ENCODE measurements at places on chromosomes 13 and 19. TPM values are rescaled to one million over a fixed set of nuclear protein-coding genes. Genes with fewer than 3 reads are reported as not detected.

The IZUMO2 gene
- not detected for polyA plus RNA-seq

GRCh38 chr13:113145911-113146598, 12.4 kb upstream of the PROZ start:
- no peak for DNase-seq

GRCh38 chr19:1045247-1045603, 5.3 kb downstream of the ABCA7 start:
- DNase-seq: no peak

The OR10H1 gene
- polyA plus RNA-seq: not detected

The LRRC4B gene
- polyA plus RNA-seq: not detected

The GIPC3 gene
- 1.1 TPM for polyA plus RNA-seq

DNA sequence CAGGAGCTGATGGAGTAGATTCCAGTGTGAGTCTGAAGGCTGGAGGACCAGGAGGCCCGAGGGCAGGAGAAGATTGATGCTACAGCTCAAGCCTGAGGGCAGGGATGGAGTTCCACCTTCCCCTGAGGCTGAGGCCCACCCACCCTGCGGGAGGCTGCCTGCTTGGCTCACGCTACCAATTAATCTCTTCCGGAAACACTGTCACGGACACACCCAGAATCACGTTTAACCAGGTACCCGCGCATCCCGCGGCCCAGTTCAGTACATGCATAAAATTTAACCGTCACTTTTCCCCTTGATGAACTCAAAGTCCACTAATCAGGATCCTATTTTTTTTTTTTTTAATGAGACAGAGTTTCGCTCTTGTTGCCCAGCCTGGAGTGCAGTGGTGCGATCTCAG, 5.2 kb upstream of the ZNF628 start:
- DNase-seq: no peak

- DNase-seq: no peak
Measured at GRCh38 chr13:70732611-70733010, 624.4 kb upstream of the KLHL1 start.

The PSG4 gene
- not detected for polyA plus RNA-seq

The RINL gene
- 64.7 TPM for polyA plus RNA-seq

DNA sequence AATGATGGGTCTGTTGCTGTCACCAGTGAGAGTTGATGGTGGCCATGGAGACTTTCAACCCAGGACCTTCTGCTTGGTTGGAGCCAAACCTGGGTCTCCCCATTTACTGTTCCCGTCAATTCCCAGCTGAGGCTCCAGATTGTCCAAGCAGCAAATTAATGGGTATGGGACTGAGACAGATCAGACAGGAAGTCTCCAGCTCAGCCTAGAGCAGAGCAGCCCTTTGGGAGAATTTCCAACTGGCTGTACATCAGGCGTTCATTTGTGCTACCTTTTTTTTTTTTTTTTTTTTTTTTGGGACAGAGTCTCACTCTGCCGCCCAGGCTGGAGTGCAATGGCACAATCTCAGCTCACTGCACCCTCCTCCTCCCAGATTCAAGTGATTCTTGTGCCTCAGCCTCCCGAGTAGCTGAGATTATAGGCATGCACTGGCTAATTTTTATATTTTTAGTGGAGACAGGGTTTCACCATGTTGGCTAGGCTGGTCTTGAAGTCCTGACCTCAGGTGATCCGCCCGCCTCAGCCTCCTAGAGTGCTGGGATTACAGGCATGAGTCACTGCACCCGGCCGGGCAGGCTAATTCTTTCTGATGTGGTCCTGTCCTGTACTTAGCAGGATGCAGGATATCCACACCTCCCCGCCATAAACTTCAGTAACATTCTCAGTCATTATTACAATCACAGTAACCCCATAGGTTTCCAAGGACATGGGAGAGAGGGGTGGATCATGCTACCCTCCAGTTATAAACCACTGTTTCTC, 9.3 kb downstream of the MAP3K10 start:
- no peak for DNase-seq

- DNase-seq: no peak
Measured at GRCh38 chr13:52848455-52849195, at the start of gene PCDH8. Gene PCDH8 (minus strand): TSS chr13:52848640. CDS start chr13:52848436, 204 bp downstream.

All from naive thymus-derived CD8-positive, alpha-beta T cell (primary cell).